ENCODE measurements at places on chromosomes 2 and 18.

DNA sequence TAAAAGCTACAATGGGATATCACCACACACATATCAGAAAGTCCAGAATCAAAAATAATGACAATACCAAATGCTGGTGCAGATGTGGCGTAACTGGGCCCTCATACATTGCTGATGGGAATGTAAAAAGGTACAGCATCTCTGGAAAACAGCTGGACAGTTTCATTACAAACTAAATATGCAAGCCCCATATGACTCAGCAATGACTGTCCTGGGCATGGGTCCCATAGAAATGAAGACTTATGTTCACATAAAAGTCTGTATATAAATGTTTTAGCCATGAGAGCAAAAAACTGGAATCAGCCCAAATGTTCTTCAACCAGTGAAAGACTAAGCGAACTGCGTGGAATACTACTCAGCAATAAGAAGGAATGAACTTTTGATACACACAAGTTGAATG is 56.7 kb downstream of the ALPK2 start:
- DNase-seq, result no peak

DNA sequence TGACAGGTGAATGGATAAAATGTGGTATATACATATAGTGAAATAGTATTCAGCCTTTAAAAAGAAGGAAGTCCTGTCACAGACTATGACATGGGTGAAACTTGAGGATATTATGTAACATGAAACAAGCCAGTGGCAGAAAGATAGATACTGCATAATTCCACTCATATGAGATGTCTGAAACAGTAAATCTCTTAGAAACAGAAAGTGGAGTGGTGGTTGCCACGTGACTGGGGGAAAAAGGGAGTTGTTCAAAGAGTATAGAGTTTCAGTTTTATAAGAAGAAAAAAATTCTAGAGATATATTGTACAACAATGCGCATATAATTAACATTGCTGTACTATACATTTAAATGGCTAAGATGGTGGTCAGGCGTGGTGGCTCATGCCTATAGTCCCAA is 178.2 kb upstream of the ATP5MC3 start:
- DNase-seq, result no peak

- no peak for DNase-seq
Observed at GRCh38 chr2:36781907-36782720, 85.6 kb downstream of the VIT start.

GRCh38 chr18:37330173-37330572 is 235.4 kb downstream of the CELF4 start:
- no peak for DNase-seq

GRCh38 chr18:52236131-52236530 is 103.9 kb upstream of the DCC start:
- DNase-seq, result no peak

GRCh38 chr2:128307595-128307994 is 11.1 kb downstream of the HS6ST1 start:
- no peak for DNase-seq

DNA sequence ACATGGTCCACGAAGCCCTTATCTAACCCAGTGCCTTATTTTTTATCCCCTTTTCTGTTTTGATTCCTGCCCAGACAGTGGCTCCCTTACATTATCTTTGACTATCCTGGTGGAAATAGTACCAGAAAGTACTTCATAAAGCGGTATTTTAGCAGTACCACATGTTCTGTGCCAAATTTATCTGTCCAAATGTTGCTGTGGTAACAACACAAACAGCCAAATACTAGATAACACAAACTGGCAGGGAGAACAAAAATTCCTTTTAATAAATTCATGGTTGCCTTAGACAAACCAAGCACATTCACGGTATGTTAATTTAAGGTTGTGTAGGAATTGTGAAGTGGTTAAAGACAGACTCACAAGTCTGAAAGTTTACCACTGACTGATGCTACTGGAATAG is 187.9 kb upstream of the LHCGR start:
- no peak for DNase-seq

GRCh38 chr18:74148543-74149070 is 284 bp downstream of the TIMM21 start:
- no peak for DNase-seq

- no peak for DNase-seq
Observed at GRCh38 chr2:182914852-182915251, 48.4 kb upstream of the FRZB start.

- no peak for DNase-seq
Observed at GRCh38 chr2:215052404-215052803, 86.0 kb downstream of the ABCA12 start.

DNA sequence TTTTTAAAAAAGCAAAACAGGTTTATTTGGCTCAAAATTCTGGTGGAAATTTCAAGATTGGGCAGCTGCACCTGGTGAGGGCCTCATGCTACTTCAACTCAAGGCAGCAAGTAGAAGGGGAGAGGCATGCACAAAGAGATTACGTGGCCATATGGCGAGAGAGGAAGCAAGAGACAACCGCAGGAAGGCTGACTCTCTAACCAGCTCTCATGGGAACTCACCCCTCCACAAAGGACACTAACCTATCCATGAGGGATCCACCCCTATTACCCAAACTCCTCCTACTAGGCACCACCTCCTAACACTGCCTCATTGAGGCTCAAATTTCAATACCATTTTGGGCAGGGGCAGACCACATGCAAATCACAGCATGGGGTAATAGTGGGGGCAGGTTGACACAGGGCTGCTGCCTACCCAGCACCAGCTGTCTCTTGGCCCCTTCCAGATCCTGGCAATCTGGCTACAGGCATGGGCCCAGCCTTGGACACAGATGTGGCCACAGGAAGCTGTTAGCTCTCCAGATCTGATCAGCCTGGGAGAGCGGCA is 2.0 kb upstream of the CAPN10 start:
- no peak for DNase-seq
